ENCODE measurements at places on chromosomes 6 and 20.
A peak's percentile ranks its signal among the peaks of the same experiment; 100 is the strongest.

DNA sequence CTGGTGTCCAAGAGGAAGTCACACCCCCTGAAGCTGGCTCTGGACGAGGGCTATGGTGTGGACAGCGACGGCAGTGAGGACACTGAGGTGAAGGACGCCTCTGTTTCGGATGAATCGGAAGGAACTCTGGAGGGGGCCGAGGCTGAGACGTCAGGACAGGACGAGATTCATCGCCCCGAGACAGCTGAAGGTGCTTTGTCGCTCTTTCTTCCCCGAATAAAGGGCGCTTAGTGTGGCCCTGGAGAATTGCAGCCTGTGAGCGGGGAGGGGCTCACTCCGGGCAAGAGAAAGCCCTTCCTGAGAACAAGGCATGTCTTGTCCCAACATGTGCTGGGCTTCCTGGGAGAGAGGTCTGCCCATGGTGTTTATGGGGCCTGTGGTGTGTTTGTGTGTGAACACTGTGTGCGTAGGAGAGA lies 41.4 kb downstream of the MYT1 start:
- no peak for DNase-seq

- DNase-seq: peak; percentile 83
These were observed 27.5 kb upstream of the BCLAF1 start for GRCh38 chr6:136317021-136317694.

DNA sequence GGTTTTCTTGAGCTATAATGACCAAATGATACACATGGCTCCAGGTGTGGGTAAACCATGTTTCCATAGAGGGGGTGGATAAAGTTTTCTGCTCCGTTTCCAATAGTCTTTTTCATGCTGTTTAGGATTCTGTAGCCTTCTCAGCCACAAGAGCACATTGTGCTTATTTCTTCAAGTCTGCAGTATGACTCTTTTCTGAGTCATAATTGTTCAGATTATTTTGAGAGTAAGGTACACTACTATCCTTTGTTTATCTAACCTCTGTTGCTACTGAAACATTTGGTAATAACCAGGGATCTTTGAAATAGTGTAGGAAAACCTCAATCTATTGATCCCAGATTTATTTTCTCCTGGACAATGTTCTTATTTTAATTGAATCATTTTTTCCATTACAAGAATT lies 247.9 kb upstream of the BMP2 start:
- no peak for DNase-seq

DNA sequence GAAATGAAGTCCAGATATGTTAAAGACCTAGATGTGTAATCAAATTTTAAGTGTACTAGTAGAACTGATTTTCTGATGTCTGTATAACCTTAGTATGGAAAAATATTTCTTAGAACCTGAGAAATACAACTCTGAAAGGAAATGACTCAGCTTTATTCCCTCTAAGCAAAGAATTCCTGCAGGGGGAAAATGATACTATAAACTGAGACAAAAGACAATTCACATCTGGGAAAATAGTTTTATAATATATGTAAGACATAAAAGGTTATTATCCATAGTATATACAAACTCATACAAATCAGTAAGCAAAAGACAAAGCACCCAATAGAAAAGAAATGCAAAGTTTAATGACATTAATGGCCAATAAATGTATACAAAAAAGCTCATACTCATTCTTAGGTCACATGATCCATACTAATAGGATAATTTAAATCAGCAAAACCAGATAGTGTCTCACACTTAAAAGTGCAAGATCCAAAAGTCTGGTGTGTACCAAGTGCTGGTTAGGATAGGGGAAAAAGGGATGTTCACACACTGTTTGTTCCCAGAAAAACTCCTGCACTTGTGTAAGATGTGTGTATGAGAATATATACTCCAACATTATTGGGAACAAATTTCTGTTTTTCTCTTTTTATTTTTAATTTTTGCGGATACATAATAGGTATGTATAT lies 22.6 kb downstream of the RNF217 start:
- DNase-seq: no peak

- no peak for DNase-seq
These were observed 224.5 kb downstream of the FOXC1 start for GRCh38 chr6:1834207-1834606.

DNA sequence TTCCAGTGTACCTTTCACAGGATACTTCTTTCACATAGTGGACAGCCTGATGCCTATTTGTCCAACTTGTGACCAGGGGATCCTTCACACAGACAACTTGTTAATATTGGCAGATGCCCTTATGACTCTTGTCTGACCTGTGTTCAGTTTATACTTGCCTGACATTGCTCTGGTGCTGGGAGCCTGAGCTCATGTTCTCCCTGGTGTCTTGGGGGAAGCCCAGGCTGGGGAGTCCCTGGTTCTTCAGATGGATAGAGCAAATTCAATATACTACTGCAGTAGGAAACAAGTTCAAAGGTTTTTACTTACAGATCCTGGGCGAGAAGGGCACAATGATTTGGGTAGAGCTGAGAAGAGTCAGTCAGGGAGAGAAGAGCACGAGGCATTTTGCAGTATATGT lies 76.1 kb downstream of the NKAIN2 start:
- DNase-seq: no peak

- DNase-seq: no peak
These were observed 49.9 kb downstream of the IPCEF1 start for GRCh38 chr6:154306696-154307095.

- DNase-seq: no peak
These were observed 31.7 kb downstream of the MAP3K4 start for GRCh38 chr6:161023316-161023715.

- DNase-seq: no peak
These were observed 166.5 kb downstream of the SOBP start for GRCh38 chr6:107656401-107656800.

GRCh38 chr20:38827770-38828281 lies 22.3 kb downstream of the PPP1R16B start:
- no peak for DNase-seq

GRCh38 chr20:53795170-53795569 lies 201.5 kb upstream of the ZNF217 start:
- no peak for DNase-seq

- no peak for DNase-seq
These were observed 303.9 kb upstream of the SGK1 start for GRCh38 chr6:134621858-134622257.

DNA sequence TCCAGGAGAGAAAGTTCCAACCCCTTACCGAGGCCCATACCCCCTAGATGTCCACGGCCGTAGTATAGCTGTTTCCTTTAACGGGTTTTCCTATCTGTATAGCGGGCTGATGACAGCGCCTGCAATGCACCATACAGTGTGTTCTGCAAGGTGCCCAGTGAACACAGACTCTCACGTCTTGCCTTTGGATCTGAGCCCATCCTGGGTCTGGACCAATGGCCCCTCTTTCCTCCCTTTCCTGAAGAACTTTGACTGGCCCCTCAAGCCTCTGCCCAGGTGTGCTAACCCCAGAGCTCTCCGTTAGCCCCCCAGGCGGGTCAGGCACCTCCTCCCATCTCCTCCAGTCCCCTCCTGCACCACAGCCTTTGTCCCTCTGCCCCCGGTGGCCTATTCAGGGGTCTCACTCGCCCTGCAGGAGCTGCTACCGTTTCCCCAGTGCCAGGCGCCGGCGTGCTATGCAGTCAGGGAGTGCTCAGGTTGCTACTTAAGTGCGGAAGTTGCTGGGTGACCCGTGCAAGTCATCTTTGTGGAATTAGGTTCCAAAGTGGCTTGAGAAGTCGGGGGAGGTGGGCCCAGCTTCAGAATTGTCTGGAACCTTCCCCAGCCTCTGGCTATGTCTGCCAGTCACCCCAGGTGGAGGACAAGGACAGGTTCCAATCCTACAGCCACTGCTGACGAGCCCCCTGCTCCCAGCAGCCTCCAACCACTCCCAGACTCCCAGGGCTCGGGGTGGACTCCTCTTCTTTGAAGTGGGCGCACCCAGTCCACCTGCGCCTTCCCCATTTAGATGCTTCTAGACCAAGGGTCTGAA lies 35.0 kb upstream of the ZBP1 start:
- no peak for DNase-seq

DNA sequence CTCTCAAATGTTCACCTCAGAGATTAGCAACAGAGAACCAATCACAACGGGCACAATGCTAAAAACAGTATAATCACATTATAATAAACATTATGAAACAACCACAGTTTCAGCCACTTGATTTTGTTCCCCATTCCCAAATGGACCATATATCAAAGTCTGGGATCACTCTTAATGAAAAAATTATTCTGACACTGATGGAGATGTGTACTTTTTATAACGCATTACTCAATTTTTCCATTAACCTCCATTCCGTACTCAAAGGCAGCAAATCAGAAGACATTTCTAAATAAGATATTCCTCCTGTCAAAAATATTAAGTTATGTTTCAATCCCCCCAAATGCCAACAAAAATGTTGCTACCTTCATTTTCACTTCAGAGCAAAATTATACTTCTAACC lies 2.8 kb downstream of the CPNE1 start:
- no peak for DNase-seq

DNA sequence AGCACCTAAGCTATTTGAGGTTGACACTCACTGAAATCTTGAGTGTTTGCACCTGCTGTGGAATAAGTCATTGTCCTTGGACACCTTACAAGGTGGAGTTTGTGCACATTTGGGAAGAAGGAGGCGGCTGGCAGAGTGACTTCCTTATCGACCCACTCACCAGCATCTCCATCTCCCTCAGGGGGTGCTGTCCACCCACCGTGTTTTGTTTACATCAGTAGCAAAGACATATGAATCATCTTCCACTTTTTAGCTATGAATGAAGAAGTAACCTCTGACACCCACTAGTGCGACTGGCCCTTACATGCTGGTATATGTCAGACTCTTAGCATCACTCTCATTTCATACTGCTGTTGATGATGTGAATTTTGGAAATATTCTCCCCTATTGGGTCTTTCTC lies 119.5 kb upstream of the SGK1 start:
- no peak for DNase-seq

DNA sequence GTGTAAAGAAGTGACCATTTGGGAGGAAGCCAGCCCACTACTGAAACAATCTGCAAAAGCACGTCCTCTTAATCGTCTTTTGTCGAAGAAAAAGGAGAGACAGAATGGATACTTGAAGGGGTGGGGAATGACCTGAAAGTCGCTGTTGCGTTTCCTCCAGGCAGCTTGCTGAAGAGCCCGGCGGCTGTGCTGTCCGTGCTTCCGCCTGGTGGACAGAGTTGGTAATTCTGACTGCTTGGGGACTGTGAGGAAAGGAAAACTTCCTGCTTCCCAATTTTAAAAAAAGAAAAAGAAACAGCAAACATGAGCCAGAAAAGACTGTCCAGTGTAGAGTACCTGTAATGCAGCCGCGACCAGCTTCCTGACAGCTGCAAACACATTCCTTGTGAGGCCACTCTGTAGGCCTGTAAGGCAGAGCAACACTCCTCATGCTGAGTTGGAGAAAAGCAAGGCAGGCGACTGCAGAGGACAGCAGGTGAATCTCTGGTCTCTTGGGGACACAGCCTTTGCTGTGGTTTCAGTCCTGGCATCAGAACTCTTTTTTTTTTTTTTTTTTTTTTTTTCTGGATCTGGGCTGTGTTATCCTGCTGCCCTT lies 251.1 kb upstream of the TBX18 start:
- peak; percentile 32 for DNase-seq

GRCh38 chr6:107983811-107984210 lies 25.8 kb upstream of the SEC63 start:
- DNase-seq: no peak

- peak; percentile 37 for DNase-seq
These were observed 9.3 kb upstream of the NQO2 start for GRCh38 chr6:2990248-2990931.

- no peak for DNase-seq
These were observed 117.5 kb downstream of the GMPR start for GRCh38 chr6:16355699-16356446.

GRCh38 chr6:1856381-1856780 lies 246.7 kb downstream of the FOXC1 start:
- peak; percentile 71 for DNase-seq

- peak; percentile 20 for DNase-seq
These were observed 698.8 kb downstream of the DOK5 start for GRCh38 chr20:55174172-55174571.
